ENCODE measurements at places on chromosomes 4 and X.

DNA sequence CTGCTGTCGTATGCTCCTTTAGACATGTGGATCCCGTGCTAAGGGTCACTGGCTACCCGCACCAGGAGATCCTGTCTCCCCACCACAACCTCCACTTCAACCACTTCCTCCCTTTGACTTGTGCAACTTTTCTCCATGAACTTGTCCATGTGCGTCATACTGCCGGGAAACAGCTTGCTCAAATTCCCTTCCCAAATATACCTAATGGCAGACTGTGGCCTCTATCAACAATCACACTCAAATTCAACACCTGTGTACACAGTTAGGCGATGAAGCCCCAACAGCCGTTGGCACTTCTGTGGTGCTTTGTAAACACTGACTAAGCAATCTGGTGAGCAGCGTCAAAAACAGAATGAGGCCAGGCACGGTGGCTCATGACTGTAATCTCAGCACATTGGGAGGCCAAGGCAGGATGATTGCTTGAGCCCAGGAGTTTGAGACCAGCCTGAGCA, 49.5 kb downstream of the CD99L2 start:
- H3K36me3 ChIP-seq = no peaks in the 10 kb centered on the region
- H3K4me1 ChIP-seq = no peaks in the 10 kb centered on the region
- no peak overlapping the region for H3K27ac ChIP-seq

- H3K4me3 ChIP-seq = no peak overlapping the region
- no peak for DNase-seq
- no peaks in the 10 kb centered on the region for H3K27me3 ChIP-seq
- no peaks in the 10 kb centered on the region for H3K36me3 ChIP-seq
Observed at GRCh38 chrX:113392355-113392754, 551.7 kb upstream of the AMOT start.

GRCh38 chr4:163747886-163748285, 253.4 kb downstream of the TMA16 start:
- no peaks in the 10 kb centered on the region for H3K27me3 ChIP-seq
- no peaks in the 10 kb centered on the region for H3K4me1 ChIP-seq
- H3K4me3 ChIP-seq = no peak overlapping the region
- no peak for DNase-seq
- no peak overlapping the region for H3K27ac ChIP-seq
- H3K36me3 ChIP-seq = no peaks in the 10 kb centered on the region

- no peaks in the 10 kb centered on the region for H3K36me3 ChIP-seq
- H3K4me1 ChIP-seq = peaks cover 4% of the 10 kb centered on the region
- H3K27ac ChIP-seq = no peak overlapping the region
- H3K27me3 ChIP-seq = peaks cover 8% of the 10 kb centered on the region
Observed at GRCh38 chrX:52261125-52261462, 76.4 kb downstream of the MAGED4 start.

DNA sequence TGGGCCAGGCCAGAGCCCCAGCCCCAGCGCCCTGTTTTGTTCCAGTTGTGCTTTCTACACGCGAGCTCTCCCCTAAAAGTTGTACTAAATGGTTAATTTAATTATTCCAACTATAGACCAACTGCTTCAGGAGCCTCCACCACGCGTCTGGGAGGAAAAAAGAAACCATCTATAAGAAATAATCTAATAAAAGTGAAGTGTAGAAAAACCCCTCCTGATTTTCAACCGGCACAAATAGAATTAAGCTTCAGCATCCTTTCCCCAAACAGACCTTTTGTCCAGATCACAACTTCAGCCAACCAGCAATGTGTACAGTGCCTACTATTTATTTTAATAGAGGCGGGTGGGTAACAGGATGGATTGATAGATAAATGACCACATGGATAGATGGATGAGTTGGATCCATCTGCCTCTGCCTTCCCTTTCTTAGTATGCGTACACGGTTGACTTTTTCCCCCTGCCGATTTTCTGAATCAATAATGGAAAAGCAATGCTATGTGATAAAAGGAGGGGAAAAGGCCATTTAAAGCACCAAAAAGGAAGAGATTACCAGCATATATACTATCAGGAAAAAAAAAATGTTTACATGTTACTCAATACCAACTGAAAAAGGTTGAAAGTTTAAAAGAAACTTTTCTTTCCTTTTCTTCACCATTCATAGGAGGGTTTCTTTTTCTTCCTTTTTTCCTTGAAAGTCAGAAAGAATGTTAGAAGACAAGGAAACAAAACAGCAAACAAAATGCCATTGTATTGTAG, 3.7 kb upstream of the PHOX2B start:
- no peak for DNase-seq
- peaks cover 13% of the 10 kb centered on the region for H3K27me3 ChIP-seq
- H3K27ac ChIP-seq = no peak overlapping the region
- no peak overlapping the region for H3K4me3 ChIP-seq
- H3K36me3 ChIP-seq = no peaks in the 10 kb centered on the region
- no peaks in the 10 kb centered on the region for H3K4me1 ChIP-seq

GRCh38 chr4:156442912-156443311, 489.2 kb upstream of the CTSO start:
- no peaks in the 10 kb centered on the region for H3K27me3 ChIP-seq
- H3K27ac ChIP-seq = no peak overlapping the region
- no peak for DNase-seq
- no peak overlapping the region for H3K4me3 ChIP-seq

DNA sequence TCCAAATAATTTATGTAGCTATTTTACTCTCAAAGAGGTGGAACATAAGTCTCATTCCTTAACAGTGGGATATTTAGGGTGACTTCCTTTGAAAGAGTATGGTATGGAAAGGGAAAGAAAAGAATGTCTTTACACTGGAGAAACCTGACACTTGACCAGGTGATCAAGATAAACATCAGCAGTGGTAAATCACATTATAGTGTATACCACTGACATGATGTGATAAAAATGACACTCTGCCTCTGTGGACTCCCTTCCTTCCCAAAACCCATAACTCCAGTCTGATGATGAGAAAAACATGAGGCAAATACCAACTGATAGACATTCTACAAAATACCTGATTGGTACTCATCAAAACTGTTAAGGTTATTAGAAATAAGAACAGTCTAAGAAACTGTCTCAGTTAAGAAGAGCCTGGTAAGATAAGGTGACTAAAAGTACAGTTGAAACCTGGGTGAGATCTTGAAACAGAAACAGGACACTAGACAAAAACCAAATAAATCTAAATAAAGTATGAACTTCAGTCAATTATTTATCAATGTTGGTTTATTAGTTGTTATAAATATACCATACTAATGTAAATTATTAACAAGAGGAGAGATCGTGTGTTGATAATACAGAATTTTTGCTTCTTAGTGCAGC, 144.2 kb upstream of the PCDH18 start:
- H3K36me3 ChIP-seq = no peaks in the 10 kb centered on the region
- no peak overlapping the region for H3K27ac ChIP-seq
- no peak overlapping the region for H3K4me3 ChIP-seq
